ENCODE measurements at places on chromosomes 2 and 18.

DNA sequence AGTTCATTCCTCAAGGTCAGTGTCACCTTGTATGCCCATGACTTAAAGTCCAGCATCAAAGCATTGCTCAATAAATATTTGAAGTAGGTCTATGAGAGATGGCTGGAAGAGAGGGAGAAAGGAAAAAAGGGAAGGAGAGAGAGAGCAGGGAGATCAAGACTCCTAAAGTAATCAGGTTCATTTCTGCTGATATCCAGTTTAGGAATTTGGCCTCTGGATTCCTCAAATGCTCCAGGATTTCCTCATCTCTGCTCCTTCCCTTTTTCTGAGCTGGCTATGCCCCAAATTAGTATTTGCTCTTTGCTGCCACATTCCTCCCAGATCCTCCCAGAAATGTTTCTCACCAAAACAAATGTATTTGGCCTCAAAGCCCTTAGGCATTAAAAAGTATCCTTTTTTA, 739.4 kb upstream of the CHAC2 start:
- no peak for DNase-seq

- DNase-seq = no peak
Measured at GRCh38 chr18:43526426-43527145, 249.3 kb upstream of the SYT4 start.

DNA sequence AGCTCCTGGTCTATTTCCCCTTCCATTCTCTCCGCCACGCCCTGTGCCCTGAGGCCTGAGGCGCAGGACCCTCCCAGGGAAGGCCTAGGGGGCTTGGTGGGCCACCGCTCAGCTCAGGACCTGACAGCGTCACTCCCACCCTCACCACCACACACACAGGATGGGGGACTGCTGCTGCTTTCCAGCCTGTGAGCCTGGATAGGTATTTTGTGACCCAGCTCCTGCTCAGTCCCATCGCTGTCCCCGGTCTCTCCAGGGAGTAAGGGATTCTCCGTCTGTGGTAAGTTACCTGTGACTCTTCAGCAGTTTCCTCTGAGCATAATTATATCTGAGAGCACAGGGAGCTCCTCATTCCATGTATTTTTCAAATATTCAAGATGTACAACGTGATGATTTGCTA, 16.3 kb downstream of the FAM228A start:
- DNase-seq = no peak

GRCh38 chr2:44495035-44495434, 133.3 kb downstream of the CAMKMT start:
- DNase-seq = no peak

DNA sequence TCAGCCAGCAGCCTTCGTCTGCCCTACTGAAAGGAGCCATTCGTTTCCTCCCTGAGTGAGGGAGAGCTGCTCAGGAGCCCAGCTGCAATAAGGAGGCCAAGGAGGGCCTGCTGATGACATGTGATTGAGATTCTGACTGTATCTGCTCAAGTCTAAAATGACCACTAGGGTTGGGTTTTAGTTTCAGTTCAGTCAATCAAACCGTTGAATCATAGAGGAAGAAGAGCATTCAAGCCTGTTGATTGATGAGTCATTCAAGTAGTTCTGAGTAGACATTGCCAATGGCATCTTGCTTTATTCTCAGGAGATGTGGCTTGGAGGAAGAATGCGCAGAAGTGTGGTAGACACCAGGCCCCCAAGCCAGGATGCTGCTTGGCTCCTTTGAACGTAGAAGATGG, 19.9 kb upstream of the BCL2L11 start:
- DNase-seq = no peak

GRCh38 chr2:15591373-15591691, 336 bp upstream of the DDX1 start:
- no peak for DNase-seq

- DNase-seq = no peak
Measured at GRCh38 chr2:129864719-129865118, 114.7 kb upstream of the RAB6C start.

GRCh38 chr2:221444106-221444505, 128.0 kb downstream of the EPHA4 start:
- no peak for DNase-seq

DNA sequence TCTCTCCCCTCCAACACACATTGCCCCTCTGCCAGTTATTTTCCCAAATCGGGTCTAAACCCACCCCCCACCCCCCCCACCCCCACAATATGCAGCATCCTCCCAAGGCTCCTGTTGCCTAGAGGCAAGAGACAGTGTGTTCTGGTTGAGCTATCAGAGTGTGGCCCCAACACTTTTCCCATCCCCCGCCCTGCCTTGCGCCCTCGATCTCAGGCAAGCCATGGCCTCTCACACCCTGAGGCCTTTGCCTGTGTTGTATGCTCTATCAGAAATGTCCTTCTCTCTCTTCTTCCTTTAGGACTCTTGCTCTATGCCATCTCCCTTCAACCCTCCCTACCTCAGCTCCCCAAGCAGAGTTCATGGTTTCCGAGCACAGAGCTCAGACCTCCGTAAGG, 9.5 kb upstream of the GRHL1 start:
- DNase-seq = no peak

DNA sequence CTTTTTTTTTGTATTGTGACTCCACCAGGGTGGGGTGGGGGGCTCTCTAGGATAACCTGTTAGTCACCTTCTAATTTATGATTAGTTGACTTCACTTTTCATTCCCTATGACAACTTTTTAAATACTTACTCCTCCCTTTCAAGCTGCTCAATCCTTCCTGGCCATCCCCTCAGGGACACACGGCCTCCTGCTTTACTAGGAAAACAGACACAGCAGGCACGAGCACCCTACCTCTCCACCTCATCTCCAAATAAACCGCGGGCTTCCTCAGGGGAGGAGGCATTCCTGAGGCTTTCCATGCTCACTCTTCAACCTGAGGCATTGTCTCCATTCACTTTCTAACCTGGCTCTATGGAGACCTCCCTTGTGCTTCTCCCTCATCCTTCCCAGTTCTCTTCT, 33.0 kb downstream of the B4GALT6 start:
- no peak for DNase-seq

GRCh38 chr2:20966061-20966595, 77.7 kb downstream of the APOB start:
- DNase-seq = no peak

- no peak for DNase-seq
Measured at GRCh38 chr2:208552943-208553342, 146.4 kb downstream of the PTH2R start.

- DNase-seq = no peak
Measured at GRCh38 chr2:99939135-99939534, 203.3 kb downstream of the AFF3 start.

GRCh38 chr2:232338759-232339106, 39.8 kb upstream of the ALPP start:
- DNase-seq = no peak

DNA sequence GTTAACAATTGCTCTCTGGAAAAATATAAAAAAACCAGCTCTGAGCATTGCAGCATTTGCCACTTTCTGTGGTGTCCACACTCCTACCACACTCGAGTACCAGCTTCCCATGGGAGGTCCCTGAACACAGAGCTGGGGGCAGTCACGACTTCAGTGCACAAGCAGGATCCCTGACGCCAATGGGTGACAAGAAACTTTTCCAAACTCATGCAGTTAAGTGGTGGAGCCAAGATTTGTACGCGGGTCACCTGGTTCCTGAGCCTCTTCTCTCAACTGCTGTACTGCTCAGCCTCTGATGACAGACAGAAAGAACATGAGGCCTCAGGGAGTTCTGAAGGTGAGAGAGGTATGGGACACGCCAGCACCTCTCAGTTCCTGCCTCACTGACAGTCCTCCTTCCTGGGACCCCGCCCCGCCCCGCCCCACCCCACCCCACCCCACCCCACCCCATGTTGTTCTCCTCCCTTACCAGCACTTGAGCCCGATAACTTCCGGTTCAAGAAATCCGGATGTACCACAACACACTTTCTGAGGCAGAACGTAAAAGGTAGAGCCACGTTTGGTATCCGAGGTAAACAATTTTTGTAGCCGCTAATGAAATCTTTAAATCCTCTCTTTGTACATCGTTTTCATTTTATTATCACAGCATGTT, 287.6 kb downstream of the MYCN start:
- DNase-seq = no peak

DNA sequence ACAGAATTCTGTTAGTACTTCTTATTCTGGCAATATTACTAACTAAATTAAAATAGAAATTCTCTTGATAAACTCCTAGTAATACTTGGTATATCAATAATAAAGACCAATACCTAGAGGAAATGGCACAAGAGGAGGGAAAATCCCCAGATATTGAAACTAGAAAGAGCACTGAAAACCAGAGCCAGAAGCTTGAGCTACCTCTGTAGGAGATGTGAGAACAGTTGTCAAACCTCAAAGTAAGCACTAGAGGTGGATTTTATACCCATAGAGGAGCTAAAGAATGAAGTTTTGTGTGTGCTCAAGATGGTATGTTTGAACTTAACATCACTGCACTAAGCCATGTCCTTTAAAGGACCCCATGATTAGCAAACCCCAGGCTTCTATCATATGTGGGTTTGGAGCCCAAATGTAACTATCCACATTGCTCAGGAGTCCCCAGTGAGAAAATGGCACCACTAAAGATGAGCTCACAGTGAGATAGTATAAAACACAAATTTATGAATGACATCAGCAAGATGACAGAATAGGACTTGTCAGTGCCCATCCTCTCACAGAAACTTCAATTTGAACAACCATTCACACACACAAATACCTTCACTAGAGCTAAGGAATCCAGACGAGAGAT, 122.1 kb downstream of the PKP4 start:
- no peak for DNase-seq

- no peak for DNase-seq
Measured at GRCh38 chr2:10920764-10921388, 9.1 kb downstream of the KCNF1 start.

DNA sequence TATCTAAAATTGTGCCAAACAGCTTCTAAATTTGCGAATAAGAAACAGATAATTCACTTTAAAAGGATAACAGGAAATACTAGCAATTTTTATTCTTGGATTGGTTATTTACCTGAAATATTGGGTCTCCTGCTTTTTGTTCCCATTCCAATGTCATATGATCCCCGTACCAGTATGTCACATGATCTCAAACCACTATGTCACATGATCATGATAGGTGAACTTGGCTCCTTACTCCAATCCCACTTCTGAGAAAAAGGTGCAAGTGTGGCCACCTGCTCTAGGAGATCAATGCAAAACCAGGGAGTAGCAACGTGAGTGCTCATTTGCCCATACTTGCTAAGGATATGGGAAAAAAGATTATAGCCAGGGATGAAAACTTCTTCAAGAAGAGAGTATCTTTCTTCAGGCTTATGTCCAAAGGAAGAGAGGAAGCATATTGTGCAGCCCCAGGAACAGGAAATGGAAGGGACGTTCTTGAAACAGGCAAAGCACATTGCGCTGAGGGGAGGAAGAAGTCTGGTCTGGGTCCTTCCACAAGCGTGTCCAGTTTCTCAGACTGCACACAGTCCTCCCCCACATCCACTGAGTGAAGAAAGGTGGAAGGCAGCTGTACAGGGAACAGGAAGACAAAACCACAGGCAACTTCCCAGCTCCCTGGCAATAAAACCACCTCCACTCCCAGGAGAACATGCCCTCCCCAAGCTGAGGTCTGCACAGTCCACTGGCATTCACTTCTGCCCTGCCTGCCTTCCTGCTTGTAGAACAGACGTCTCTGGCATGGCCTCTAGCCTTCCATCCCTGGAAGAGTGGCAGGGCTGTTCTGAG, at the start of gene LYG2:
Gene LYG2, minus strand, starts transcription at position 176 of the 828 bp plus-strand sequence. CDS start 1,406 bp downstream, outside the sequence.
- DNase-seq = no peak

DNA sequence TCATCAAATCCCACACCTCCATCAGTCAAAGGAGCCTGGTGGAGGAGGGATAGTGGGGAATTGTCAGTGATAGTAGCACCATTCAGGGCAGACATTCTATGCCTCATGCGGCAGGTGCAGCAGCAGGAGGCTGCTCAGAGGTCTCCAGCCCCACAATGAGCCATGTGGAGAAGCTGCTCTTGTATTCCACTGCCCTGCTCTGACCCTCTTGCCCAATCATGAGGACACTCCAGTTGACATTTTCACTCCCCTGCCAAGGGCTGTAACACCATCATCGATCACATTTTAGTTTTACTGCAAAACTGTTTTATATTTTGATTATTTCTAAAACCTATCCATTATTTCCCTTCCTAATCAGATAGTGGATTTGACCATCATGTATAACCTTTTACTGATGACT, 487.6 kb upstream of the KLHL29 start:
- DNase-seq = no peak

Data from cerebellar nuclear complex (tissue), 1 donor.